ENCODE measurements at places on chromosomes 11 and 22.

GRCh38 chr22:41280065-41280464 lies 5.9 kb downstream of the RANGAP1 start:
- DNase-seq = no peak

DNA sequence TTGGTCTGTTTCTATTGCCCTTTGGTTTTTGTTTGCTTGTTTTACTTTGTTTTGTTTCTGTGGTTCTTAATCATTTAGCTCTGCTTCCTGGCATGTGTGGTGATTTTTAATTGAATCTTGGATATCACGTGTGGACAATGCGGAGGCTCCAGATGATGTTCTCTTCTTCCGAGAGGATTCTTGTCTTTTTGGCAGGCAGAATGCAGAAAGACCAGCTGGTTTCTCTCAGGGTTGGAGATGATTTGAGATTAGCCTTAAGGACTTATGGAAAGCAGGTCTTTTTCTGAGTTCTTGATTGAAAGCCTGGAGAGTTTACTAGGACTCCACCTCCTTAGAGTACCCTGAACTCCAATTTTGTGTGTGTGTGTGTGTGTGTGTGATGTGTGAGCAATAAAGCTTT lies 21.0 kb upstream of the ANO1 start:
- DNase-seq = no peak

GRCh38 chr11:66011239-66011784 lies 496 bp upstream of the CST6 start:
- peak; percentile 36 for DNase-seq

DNA sequence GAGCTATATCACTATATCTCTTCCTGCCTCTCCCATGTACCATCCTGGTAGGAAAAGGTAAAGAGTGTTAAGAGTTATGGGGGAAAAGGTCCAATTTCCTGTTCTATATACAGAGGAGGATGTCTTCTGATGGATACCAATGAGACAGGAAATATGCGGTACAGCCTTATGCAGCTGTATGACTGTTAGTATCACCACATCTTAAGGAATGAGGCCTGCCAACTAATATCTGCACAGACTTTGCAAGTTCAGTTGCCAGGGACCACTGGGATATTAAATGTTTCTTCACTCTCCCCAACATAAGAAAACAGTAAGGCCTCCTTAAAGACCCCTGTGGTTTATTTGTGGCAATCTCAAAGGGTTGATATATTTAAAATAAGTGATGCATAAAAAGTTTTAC lies 1182.5 kb downstream of the LRRC4C start:
- DNase-seq = no peak

DNA sequence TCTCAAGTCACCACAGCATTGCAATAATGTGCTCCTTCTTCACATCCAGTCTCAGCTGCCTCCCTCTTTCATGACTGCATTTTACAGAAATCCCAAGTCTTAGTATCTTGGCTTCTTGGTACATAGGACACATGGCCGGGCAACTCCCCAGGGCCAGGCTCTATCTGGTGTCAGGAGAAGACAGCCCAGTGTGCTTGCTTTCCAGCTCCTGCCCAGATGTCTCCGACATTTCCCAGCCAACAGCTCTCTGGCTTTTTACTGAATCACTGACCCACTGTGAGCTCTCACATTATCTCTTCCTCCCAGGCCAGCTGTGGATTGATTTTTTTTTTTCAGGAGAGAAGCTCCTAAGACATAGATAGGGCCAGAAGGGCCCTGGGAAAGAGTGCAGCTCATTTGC lies 346.0 kb upstream of the C11orf87 start:
- no peak for DNase-seq

DNA sequence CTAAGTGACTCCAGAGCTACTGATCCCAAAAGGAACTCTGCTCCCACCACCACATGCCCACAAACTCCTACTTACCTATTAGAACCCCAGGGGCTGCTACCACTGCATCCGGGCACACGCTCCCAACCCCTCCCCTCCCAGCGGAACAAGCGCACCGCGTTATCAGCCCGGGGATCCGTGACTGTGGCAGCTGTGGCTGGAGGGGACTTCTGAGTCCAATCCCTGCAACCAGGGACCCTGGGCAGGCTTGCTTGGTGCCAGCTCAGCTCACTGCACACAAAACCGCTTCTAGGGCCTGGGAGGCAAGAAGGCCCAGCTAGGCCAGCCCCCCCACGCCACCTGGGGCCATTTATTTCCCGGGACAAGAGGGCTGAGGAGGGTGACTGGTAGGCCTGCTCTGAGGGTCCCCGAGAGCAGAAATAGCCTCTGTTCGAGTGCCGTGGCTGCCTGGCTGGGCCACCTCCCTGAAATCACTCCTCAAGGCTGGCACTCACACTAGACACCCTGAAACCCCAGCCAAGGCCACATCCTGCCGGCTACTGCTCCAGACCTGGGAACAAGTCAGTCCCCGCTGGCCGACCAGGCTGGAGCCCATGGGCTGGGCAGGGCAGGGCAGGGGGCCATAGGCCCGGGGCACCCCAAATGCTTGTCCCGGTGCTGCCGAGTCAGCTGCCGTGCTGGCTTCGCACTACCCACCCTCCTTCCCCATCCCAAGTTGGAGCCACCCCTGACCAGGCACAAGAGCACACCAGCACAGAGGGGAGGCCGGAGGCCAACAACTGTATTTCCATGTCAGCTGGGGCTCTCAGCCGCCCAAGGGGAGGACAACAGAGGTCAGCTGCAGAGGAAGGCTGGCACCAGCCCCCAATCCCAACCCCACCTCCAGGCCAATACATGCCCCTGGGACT lies 1.9 kb upstream of the IFITM10 start:
- no peak for DNase-seq

GRCh38 chr11:73262851-73263495 lies 9.2 kb upstream of the P2RY6 start:
- DNase-seq = peak; percentile 51

- no peak for DNase-seq
Measured at GRCh38 chr11:119739021-119739703, 10.2 kb upstream of the NECTIN1 start.

DNA sequence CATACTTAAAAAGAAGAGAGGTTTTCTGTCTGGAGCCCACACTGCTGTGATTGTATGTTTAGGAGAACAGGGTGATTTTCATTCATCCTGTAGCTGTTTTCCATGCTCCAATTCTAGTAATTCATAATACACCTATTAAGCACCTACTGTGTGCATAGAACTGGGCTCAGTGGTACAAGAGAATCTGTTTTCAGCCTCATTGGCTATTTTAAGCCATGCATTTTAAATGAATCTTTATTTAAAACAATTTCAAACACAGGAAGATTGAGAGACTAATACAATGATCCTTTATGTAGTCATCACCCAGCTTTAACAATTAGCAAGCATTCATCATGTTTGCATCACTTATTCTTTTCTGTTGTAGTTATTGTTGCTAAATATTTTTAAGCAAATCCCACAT lies 86.2 kb downstream of the BDNF start:
- no peak for DNase-seq

- no peak for DNase-seq
Measured at GRCh38 chr11:115687934-115688333, 183.7 kb upstream of the CADM1 start.

DNA sequence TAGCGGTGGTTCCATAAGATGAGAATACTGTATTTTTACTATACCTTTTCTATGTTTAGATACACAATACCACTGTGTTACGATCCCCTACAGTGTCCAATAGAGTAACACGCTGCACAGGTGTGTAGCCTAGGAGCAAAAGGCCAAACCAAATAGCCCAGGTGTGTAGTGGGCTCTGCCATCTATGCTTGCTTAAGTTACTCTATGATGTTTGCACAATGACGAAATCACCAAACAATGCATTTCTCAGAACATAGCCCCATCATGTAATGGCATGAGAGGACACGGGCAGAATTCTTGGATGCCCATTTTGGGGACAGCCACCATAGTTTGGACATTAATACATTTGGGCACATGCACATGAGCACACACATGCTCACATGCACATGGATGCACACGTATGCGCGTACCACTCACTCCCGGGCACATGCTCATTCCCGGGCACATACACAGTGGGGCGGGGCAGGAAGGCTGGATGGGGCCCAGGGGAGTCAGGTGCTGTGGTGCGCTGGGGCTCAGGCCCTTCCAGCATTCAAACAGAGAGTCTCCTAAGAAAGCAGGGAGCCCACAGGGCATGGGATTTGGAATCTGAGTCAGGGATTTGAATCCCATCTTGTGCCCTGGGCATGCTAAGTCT lies 51.1 kb downstream of the RTN4R start:
- DNase-seq = no peak

DNA sequence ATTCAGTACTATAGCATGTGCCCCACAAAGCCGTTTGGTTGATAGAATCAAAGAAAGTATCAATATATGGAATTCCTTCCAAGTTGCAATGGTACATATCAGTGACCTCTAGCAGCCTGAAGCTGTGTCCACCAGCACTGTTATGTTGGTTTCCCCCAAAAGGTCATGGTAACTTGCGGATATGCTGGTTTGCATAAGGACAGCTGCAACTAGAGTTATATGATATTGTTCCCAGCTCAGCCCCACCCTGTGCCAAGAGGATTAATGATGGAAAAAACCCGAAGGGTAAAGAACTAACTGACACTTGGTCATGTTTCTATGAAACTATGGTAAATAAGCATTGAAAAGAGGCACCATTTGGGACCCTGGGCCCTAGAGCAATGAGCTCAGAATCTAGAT lies 93.5 kb downstream of the PDHX start:
- no peak for DNase-seq

DNA sequence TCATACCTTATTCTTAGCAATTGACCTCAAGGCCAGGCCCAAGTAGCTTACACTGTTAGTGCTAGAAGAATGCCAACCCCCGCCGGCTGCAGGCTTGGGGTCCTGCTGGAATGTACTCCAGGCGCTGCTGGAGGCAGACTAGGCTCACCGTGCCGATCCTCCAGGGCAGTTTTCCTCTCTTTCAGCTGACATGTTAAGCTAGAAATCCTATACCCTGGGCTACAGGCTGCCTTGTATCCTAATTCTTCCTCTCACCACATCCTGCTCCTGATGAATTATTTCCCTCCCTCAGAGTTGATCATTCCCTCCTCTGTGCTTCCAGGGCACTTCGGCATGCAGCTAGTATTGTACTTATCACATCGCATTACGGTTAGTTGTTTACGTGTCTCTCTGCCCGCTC lies 3.4 kb downstream of the SPTBN2 start:
- DNase-seq = peak; percentile 21

GRCh38 chr11:13137844-13138301 lies 128.8 kb downstream of the RASSF10 start:
- DNase-seq = no peak

GRCh38 chr22:26629988-26630761 lies 8.4 kb downstream of the CRYBA4 start:
- DNase-seq = no peak

DNA sequence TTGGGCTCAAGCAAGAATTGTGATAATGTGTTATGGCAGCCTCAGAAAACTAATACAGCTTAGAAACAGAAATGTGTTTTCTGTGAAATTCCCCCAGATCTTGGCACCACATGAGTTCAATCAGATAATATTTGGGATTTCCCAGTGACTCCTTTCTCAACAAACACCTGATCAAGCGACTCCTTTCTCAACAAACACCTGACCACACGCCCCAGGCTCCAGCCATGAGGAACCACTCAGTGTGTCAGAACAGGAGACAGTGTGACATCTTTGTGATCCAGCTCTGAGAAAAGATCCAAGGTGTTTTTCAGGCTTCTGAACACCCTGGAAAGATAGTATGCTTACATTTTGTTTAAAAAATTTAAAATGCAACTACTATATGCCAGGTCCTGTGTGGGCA lies 1.9 kb upstream of the UVRAG start:
- DNase-seq = no peak

DNA sequence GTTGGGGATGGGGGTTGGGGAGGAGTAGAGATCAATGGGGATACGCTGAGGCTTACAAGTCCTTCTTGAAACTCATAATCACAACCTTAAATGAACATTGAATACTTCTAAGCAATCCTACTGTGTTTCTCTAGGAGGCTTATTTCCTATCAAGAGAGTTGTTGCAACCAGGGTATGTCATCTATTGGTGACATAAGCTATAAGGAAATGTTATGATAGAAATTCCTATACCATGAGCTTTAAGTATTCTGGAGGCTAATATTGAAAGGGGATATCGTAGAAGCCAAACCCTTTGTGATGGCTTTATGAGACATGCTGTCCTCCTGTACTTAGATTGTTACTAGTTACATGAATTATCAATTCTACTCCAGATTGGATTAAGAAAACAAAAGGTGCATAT lies 72.9 kb downstream of the DKK3 start:
- DNase-seq = no peak

DNA sequence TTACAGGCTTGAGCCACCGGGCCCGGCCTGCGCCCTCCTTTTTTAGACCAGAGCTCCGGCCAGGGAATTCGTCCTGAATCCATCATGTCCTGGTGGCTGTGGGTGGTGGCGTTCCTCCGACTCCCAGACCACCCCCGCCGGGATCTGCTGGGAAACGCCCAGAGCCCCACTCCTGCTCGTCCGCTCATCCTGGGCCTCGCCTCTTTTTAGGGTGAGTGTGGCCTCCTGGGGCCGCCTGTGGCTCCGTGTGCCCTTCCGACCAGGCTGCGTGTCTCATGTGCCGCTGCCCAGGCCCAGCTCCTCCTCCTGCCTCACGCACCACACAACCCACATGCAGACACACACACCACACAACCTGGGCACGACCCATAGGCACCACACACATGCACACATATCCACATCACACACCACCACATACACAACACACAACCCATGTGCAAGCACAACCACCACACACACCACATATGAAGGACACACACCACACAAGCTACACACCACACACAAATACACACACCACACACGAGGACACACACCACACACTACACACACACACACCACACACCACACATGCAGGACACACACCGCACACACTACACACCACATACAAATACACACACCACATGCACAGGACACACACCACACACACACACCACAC lies 946.2 kb downstream of the BRD1 start:
- no peak for DNase-seq

GRCh38 chr11:46427364-46427763 lies 35.8 kb upstream of the CHRM4 start:
- no peak for DNase-seq

- no peak for DNase-seq
Measured at GRCh38 chr11:115244758-115245157, 259.5 kb downstream of the CADM1 start.

DNA sequence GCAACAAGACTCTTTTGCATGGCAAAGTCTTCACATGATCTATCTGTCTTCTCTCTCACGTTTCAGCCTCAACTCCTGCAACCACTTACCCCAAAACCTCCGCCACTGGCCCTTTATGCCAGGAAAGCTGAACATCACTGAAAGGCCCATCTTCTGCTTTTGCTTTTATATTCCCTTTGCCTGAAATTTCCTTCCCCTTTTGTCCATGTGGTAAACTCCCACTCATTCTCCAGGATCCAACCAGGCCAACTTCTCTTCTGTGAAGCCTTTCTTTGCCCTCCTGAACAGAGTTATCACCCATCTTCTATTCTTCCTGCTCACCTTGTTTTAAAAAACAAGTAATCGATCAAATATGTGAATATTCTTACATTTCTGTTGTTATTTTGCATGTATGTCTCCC lies 117.8 kb downstream of the WNT11 start:
- DNase-seq = no peak
